RKO (cell line): ENCODE measurements at places on chromosomes 3 and 15.
A peak's percentile ranks its signal among the peaks of the same experiment; 100 is the strongest.

DNA sequence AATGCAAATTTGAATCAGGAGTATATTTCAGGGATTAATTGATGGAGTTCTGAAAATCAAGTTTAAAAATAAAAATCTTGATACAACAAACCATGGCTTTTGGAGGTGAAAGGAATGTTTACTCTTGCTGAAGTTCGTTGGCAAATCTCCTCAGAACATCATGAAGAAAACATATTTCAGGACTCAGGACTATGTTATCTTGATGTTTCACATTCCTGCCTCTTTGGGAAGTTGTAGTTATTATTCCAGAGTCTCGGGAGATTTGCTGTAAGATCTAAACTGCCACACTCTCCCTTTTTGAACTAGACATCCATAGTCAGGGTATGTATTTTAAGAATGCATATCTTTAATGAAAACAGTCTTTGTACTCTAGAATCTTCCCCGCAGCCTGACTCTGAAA, 271.2 kb downstream of the RBMS3 start:
- DNase-seq = no peak

GRCh38 chr3:189824629-189825312, 193.6 kb downstream of the TP63 start:
- peak; percentile 79 for DNase-seq

DNA sequence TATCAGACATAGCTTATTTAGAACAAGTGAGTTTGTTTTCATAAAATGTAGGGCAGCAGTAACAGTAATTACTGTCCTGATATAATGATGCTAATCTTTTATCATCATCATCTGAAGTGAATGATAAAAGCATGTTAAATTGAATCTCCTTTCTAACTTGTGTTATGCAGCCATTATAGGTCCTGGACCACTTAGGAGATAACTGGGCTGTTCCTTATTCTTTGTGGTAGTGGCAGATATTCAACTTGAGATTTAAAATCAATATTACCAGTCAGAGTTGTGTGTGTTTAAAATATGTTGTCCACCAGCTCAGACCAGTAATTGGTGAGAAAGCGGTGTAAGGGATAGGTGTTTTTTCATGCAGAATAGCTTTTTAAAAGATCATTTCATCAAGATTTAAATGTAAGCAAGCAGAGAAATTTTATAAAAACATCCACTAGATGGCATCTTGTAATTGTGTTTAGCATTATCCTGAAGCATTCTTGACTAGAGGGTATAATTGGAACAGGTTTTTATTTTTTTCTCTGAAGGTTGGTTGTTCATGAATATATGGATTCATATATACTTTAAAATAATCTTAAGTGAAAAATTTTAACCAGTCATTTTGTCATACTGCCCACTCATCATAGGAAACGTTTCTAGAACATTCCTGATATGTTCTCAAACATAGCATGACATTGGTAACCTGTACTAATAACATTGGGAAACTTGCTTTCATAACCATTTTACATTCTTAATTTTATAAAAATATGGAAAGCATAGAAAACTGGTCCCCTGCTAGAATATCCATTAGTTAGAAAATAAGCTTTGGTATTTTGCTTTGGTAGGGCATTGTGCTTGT, 153.9 kb downstream of the BBX start:
- DNase-seq = peak; percentile 74

- DNase-seq = no peak
Observed at GRCh38 chr15:56639631-56640030, 93.7 kb downstream of the ZNF280D start.

DNA sequence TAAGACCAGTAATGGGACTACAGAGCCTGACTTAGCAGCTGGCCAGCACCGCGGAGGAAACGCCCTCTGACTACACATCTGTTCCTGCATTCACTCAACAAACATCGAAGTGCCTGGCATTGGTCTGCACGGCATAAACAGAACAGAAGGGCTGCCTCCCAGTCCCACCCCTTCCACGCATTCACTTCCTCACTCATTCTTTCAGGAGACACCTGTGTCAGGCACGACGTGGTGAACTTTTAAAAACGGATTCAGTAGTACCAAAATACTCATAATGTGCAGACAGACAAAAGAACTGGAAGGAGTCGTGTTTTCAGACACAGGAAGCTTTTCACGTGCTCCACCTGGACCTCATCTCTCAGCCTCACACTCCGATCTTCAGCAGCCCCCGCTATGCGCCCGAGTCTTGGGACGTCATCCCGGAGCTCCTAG, 123.3 kb downstream of the XXYLT1 start:
- DNase-seq = no peak

GRCh38 chr3:47476644-47477199, 981 bp upstream of the SCAP start:
- no peak for DNase-seq

GRCh38 chr3:14883226-14883625, 64.2 kb upstream of the NR2C2 start:
- no peak for DNase-seq

DNA sequence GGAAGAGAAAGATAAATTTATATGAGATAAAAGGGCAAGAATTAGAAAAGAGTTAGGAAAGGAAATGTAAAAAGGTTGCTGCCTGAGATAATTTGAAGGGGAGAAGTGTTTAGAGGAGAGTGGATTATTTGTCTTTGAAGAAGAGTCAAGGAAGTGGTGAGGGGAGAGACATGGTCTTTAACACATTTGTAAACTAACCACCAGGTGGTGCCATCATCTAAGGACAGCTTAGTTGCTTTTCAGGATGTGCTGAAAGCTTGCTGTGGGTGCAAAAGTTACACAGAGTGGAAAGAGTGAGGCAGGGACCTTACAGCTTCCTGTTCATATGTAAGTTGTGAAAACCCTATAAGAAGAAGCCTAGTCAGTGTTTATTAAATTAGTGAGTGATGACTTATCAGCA, 114.1 kb upstream of the DNAJC19 start:
- peak; percentile 53 for DNase-seq

DNA sequence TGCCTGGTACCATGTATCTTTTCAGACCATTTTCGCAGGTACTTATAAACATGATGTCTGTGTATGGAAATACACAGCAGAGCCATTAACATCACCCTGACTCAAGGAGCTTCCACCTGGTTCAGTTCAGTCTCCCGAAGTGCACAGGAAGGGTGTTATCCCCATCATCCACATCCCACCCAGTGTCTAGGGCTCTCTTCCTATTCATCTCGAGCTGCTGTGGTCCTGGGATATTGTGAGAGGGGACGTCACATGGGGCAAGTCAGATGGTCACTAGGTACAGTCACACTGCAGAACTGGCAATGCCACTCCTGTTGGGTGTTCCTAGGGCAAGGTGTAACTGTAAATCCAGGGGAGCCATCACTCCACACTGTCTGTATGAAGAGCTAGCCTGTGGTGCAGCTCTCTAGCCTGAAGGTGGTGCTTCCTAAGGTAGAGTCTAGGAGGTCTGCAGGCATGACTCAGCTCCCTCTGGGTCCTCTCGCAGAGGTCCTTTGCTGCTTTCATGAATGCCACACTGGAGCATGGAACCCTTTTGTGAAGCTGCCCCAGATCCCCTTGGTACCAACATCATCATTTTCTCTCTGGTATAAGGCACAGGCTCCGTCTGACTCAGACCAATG, 13.9 kb downstream of the ISLR2 start:
- no peak for DNase-seq

DNA sequence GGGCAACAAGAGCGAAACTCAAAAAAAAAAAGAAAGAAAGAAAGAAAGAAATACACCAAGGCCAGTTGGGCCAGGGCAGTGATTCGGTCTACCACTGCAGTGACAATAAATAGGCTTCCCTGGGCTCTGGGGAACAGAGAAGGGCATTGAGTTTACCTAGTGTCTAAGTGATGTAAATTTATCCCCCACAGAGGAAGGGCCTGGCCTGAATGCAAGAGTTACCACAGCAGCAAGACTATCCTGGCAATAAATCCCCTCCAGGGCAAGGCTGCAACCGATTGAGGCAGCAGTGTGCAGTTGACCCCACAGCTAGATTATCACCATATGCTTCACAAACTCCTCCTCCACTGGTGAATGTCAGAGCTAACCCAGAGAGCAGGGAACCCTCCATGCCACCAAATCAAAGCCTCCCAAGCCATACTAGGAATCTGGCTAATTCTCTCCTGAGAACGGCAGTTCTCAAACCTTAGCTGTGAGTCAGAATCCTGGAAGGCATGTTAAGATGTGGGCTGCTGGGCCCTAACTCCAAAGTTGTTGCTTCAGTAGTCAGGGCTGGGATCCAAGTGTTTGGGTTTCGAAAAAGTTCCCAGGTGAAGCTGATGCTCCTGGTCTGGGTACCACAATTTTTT, 64.3 kb upstream of the GATM start:
- DNase-seq = no peak

DNA sequence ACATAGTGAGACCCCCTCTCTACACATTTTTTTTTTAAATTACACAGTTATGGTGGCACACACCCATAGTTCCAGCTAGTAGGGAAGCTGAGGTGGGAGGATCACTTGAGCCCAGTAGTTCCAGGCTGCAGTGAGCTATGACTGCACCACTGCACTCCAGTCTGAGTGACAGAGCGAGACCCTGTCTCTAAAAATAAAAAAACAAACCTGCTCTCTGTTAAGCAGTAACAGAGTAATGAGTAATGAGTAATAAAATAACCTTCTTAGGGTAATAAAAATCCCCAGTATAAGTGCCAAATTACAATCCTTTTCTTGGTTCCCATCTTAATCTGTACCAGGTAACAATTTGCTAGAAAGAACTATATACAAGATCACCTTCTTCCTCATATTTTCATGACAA, 65.9 kb upstream of the PLXND1 start:
- no peak for DNase-seq

DNA sequence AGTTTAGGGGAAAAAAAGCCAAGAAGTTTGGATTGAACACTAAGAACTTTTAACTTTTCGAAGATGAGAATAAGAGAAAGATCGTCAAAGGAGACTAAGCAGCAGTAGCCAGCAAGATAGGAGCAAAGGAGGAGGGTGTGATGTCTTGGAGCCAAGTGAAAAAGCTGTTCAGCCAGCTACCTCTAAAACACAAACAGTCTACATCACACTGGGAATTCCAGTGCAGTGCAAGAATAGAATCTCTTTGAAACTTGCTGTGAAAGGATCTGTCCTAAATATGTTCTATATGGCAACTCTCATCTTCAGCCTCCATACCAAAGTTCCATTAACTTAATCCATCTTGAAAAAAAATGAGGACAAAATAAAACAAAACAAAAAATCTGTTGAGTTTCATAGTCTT, 541.5 kb downstream of the MAGI1 start:
- DNase-seq = no peak

GRCh38 chr15:43547539-43547938, 30.1 kb downstream of the MAP1A start:
- no peak for DNase-seq

- no peak for DNase-seq
Observed at GRCh38 chr3:34351882-34352777, 553.7 kb downstream of the PDCD6IP start.

- DNase-seq = no peak
Observed at GRCh38 chr3:129558081-129558771, 15.3 kb downstream of the H1-8 start.

DNA sequence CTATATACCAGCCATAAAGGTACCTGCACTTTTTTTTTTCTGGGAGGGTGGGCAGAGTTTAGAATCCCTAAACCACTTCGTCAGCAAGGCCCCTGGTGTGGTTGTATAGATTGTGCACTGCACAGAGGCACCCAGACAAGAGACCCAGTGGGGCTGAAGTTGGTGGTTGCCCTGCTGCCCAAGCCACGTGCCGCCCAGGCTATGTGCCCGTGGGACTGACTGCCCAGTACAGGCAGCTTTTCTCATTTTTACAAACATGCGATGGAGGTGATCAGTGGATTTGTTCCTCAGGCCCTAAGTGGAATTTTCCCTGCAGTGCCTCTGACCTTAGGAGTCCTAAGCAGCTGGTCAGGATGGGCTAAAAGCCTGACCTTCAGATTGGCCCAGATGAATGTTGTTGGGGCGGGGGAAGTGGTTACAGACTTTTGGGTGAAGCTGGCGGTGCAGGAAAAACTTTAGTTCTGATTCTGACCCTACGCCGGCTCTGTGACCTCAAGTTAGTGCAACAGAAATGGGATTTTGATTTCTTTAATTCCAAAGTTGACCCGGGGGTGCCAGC, 34.9 kb upstream of the LIMD1 start:
- no peak for DNase-seq

GRCh38 chr3:5012367-5012766, 33.1 kb downstream of the BHLHE40 start:
- no peak for DNase-seq

DNA sequence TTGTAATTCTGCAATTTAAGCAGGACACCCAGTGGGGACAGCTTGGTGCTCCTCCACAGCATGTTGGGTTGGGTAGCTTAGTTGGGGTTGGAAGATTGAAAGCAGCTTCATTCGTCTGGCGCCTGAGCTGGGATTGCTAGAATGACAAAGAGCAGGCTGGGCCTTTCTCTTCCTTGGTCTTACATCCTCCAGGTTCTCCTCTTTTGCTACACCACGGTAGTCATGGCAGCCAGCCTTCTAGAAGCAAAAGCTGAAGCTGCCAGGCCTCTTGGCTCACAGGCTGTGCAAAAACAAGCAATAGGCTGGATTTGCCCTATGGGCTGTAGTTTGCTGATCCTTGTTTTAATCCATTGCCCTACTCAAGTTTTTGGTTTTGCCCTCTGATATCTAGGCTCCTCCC, 3.2 kb upstream of the ANXA2 start:
- DNase-seq = no peak

GRCh38 chr3:158769952-158770740, 31.7 kb upstream of the MFSD1 start:
- DNase-seq = no peak

DNA sequence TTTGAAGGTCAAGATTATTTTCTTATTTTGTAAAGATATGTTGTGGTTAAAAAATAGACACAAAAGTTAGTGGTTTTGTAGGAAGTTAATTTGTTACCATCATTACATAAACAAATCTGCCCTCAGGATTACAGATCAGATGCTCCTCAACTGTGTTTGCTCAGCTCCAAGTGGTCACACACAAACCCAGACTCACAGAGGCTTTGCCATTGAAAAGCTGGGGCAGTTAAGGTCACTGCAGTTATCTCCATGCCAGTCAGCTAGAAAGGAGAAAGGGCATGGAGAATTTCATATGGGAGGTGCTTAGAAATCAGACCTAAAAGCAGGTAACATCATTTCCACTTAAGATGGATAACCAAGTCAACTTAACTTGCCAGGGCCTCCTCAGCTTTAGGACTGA, 825.7 kb upstream of the GBE1 start:
- no peak for DNase-seq

DNA sequence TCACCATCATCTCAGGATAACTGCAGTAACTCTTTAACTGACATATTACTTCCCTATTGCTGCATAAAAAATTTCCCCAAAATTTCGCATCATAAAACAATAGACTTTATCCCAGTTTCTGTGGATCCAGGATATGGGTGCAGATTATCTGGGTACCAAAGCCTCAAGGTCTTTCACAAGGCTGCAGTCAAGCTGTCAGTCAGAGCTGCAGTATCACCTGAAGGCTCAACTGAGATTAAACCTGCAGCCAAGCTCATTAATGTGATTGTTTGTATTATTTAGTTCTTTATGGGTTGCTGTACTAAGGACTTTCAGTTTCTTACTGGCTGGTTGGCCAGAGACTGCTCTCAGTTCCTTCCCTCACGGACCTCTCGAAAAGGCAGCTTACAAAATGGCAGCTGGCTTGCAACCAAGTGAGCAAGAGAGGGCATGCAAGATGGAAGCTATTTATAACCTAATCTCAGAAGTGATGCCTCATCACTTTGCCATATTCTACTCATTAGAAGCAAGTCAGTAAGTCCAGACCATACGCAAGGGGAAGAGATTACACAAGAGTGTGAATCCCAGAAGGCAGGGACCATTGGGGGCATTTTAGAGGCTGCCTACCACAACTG, 54.9 kb downstream of the DCUN1D1 start:
- DNase-seq = no peak

- no peak for DNase-seq
Observed at GRCh38 chr15:98787936-98788757, 139.8 kb downstream of the IGF1R start.

GRCh38 chr3:88926221-88926620, 181.2 kb upstream of the EPHA3 start:
- no peak for DNase-seq
